ENCODE measurements at places on chromosomes 16 and 17.

- DNase-seq: no peak
These were observed 16.0 kb upstream of the NUDT16L1 start for GRCh38 chr16:4677390-4677789.

- no peak for DNase-seq
These were observed 14.2 kb upstream of the SLC52A1 start for GRCh38 chr17:5049314-5049841.

GRCh38 chr16:56357765-56358322 lies 67.5 kb downstream of the AMFR start:
- DNase-seq: no peak

DNA sequence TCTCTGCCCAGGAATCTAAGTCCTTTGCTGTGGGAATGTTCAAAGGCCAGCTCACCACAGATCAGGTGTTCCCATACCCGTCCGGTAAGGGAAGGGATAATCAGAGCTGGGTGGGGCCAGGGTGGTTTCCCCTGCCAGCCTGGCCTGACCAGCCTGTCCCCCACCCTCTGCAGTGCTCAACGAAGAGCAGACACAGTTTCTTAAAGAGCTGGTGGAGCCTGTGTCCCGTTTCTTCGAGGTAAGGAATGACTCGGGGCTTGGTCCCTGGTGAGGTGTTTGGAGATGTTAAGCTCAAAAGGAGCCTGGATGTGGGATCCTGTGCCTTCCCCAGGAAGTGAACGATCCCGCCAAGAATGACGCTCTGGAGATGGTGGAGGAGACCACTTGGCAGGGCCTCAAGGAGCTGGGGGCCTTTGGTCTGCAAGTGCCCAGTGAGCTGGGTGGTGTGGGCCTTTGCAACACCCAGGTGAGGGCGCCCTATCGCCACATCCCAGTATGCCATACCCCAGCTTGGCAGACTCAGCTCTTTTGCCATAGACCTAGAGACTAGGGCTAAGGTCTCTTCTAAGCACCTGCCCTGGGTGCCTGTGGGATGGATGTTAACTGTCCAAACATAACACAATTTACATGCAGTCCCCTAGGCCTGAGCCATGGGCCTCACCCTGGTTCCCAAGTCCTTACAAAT lies 997 bp downstream of the ACADVL start:
- DNase-seq: peak; percentile 69

DNA sequence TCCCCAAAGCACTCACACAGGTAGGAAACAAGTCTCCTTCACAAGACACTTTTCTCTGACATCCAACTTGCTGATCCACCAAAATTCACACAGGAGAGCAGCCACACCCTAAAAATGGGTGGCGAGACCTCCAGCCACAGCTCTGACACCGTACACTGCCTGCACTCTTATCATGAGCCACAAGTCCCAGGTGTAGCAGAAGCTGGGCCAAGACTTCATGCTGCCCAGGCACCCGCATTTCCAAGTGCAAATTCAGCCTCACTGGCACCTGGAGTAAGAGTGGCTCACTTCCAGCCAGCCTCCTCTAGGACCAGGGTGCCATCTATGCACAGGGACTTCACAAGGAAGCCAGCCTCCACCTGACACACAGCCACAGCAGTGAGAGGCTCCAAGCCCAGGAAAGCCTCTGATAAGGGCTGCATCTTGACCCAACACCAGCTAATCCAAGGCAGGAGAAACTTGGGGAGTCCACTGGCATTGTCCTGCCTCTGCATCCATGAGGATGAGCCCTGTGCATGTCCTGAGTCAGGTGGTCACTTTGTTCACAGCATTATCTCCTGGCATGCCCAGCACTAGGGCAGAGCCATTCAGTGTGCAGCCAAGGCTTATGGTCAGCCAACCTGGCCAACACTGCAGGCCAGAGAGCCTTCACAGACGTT lies 2.6 kb upstream of the ZNF768 start:
- DNase-seq: no peak

DNA sequence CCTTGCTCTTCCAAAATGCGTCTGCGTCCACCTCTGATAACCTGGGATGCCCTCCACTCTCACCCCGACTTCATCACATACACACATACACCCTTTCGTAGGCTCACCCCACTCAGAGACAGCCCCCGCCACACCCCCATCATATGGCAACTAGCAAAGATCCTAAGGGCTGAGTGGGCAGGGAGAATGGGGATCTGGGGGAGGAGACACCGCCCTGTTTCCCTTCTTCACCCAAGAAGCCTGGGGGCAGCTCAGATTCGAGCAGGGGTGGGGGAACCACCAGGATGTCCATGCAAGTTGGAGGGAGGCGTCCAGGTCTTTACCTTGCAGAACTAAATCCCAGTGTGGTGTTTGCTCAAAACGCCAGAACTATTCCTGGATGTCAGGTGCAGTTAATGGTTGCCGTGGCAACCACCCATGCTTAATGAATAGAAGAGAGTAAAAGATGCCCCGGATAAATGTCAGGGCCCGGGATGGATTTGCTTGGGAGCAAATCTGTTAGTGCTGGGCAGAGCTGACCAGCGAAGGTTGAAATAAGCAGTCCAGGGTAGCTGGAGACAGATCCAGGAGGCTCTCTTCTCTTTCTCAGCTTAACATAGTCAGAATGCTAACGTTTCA lies 72.8 kb downstream of the CACNG3 start:
- DNase-seq: no peak

DNA sequence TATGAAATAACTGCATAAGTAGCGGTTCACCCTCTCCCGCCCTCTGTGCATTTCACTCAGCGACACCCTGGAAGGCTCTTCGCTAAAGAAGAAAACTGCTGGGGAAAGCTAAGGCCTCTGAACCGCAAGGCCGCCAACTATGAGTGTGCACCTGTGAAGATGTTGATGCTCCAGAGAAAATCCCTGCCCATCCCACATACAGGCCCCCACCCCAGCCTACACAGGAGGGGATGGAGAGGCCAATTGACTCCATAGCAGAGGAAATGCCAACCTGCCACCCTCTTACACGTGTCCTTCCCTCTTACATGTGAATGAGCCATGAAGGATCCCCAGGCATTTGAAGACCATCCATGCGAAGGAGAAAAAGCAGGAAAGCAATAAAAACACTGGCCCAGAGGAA lies 104.8 kb downstream of the MGAT5B start:
- no peak for DNase-seq

DNA sequence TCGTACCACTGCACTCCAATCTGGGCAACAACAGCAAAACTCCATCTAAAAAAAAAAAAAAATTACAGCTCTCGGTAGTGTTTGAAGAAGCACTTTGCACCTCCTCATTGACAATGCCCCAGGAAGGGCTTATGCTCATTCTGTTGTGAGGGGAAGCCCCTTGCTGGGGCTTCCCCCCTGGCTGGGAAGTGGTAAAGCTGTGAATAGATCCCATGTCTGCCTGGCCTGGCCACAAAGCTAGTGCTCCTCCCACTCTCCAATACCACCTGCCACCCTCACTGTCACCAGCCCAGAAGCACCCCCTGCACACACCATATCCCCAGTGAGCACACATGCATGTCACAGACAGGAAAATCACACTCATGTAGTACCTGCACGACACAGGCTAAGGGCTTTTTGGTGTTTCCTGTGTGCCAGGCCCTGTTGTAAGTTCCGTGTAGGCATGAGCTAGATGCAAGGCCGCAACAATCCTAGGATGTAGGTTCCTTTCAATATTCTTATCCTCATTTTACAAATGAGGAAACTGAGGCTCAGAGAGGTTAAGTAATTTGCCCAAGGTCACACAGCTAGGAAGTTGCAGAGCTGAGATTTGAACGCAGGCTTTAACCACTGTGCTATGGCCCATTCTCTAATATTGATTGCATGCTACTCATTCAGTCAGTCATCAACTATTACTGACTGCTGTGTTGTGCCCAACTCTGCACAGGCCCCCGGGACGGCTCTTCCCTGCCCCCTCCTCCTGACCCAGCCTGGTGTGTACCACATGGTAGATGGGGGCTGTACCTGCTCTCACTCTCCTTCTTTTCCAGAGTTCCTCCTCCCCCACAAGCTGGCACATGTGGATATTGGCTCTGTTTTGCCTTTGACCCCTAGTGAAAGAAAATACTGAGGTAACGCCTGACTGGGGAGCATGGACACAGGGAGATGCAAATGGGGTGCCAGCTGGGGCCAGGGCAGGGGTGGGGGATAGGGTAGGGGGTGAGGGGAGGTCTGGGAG lies 11.9 kb upstream of the COL1A1 start:
- DNase-seq: no peak

DNA sequence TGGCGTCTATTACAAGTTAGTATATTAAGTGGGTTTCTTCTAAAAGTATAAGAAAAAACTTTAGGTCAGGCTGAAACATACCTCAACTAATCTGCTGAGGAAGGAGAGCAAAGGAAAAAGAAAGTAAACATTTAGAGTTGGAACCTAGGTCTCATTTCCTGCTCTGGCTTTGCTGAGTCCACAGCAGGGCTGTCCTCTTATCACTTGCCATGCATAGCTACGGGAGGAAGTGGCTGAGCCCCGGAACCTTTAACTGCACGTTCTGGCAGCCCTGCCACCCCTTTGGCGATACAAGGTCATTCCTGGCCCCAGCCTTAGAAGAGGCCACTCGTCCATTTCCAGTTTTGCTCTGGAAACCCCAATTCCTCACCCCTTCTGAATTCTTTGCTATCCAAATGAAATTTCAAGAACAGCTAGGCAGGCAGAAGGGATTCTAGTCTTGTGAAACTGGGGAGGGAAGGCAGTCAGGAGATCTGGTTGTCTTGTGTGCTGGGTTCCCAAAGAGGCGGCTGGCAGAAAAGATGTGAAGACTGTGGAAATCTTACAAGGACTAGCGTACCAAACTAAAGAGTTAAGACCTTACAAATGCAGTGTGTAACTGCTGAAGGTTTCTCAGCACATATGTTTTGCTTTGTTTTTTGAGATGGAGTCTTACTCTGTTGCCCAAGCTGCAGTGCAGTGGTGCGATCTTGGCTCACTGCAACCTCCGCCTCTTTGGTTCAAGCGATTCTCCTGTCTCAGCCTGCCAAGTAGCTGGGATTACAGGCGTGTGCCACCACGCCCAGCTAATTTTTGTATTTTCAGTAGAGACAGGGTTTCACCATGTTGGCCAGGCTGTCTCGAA lies 19.1 kb downstream of the WIPI1 start:
- no peak for DNase-seq

GRCh38 chr16:50263940-50264929 lies 2.1 kb upstream of the ADCY7 start:
- peak; percentile 41 for DNase-seq

DNA sequence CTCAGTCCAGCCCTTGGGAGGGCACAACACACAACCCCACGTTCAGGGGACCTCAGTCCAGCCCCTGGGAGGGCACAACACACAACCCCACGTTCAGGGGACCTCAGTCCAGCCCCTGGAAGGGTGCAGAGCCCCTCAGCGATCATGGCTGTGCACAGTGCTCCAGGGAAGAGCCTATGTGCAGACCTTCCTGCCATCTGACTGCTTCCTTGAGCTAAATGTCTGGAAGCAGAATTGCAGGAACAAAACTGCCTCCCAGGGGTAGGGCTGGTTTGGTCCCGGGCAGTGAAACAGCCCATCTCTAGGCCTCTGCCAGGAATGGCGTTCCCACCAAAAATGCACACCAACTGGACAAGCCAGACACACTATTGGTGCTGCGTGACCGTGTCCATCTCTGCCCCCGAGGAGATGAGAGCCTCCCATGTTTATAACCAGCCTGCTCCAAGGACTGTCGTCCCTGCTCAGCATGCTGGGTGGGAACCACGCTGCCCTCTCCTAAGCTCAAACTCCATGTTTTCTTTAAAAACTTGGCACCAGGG lies 44.0 kb downstream of the ZNF276 start:
- DNase-seq: no peak

DNA sequence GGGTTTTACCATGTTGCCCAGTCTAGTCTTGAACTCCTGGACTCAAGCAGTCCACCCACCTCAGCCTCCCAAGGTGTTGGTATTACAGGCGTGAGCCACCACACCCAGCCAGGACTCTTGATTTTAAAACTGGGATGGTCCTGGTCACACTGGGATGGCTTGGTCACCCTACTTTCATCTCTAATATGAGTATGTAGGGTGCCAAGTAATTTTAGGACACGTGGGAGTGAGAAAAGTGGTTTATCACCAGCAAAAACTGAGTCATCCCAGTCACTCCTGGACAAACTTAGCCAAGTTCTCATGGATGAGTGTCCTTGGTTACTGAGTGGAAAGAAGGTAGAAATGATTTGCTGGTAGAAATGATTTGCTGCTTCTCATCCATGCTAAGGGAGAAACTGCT lies 9.9 kb downstream of the CLEC19A start:
- no peak for DNase-seq

GRCh38 chr17:40307001-40307730 lies 1.8 kb upstream of the RARA start:
- peak; percentile 78 for DNase-seq

DNA sequence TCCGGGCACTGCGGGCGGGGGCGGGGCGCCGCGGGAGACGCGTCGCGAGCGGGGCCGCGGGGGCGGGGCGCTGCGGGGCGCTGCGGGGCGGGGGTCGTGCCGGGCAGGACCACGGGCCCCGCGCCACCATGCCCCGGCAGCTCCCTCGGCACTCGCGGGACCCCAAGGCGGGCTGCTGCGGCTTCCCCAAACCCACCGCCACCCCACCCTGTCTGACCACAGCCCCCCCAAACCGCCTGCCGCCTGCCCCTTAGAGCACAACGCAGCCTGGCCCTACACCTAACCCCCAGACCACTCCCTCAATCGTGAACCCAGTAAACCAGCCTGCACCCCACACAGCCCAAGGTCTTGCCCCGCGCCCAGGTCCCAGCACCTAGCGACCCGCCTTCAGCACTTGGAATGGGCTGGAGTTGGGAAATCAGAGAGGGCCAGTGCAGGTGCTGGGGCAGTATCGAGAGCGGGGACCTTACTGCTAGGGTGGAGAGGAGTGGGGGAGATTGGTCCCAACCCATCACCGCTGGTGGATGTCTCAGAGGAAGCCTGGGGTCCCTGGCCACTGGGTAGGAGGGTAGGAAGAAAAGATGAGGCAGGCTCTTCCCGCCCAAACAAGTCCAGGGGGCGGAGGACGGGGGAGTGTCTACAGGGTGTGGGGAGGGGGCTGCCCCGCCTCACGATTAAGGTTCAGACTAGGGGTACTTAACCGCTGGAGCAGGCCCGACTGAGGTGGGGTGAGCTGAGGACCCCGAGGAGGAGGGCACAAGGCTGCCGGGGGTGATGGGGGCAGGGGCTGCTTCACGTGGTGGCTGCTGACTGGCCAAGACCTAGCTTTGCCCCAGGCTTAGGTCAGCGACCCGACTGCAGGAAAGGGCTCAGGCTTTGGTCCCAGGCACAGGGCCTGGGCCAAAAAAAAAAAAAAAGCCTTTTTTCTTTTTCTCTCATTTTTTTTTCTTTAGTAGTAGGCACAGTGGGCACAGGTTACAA lies 539 bp upstream of the VAMP2 start:
- DNase-seq: no peak

- DNase-seq: peak; percentile 10
These were observed 534 bp downstream of the ARL2BP start for GRCh38 chr16:57245472-57246113.

- DNase-seq: peak; percentile 35
These were observed 219.9 kb downstream of the ENGASE start for GRCh38 chr17:79294459-79295071.
